ENCODE measurements at places on chromosomes 3 and 15. TPM values are rescaled to one million over a fixed set of nuclear protein-coding genes. Genes with fewer than 3 reads are reported as not detected.

The RGMA gene
- total RNA-seq: 0.32 TPM

The SLC12A1 gene
- total RNA-seq: not detected

The BNIP2 gene
- total RNA-seq: 118 TPM

The COLQ gene
- 0.23 TPM for total RNA-seq

The GADL1 gene
- total RNA-seq: not detected

The MOBP gene
- not detected for total RNA-seq

The XCR1 gene
- total RNA-seq: not detected
